ENCODE measurements at places on chromosomes 16 and 17.
A peak's percentile ranks its signal among the peaks of the same experiment; 100 is the strongest.

DNA sequence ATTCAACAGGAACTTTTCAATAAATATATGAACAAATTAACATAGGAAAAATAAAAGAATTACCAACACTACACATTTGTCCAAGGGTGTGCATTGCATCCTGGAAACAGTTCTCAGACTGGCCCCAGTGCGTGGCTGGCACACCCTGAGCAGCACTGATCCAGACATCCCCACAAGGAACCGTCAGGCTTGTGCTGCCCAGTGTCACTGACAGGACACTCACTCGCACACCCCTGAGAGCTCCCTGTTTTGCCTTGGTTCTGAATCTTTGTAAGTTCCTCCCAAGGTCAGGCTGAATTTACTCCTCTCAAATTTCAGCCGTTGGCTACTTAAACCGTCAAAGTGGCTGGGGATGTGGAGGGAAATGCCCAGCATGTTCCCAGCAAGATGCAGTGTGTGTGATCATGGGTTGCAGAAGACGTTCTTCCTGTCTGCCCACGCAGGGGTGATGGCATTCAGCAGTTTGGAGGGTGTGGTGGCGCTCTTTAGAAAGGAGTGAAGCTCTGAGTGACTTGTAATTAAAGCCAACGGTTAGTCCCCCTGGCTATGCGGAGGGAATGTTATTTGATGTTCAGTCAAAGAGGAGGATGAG is 1.7 kb downstream of the MT2A start:
- peak; percentile 75 for DNase-seq

- no peak for DNase-seq
Measured at GRCh38 chr17:40366861-40367518, 2.5 kb upstream of the GJD3 start.

- no peak for DNase-seq
Measured at GRCh38 chr16:72220875-72221629, 49.1 kb upstream of the PMFBP1 start.

DNA sequence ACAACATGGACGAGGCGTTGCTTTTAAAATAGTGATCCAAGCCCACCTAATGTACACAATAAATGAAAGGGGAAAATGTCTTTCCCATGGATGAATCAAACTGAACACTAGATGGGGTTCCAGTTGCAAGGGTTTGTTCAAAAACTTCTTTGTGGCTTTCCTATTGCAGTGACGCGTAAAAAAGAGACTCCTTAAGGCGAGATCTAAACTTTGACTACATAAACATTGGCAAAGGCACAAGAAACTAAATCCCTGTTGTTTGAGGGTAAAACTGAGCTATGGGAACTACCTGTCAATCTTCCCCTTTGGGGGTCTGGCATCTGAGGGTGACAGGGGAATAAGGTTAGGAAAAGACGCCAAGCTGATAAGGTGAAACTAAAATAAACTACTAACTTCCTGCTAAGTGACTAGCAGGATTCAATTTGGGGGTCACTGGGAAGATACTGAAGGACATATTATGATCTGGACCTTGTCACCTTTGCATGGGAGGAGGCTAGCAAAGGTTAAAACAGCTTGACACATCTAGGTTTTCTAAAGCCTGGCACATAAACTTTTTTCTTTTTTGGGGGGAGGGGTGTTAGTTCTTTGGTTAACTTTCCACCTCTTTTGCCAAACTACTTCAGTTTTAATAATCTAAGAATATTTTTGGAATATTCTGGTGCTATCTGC is 4.7 kb downstream of the SALL1 start:
- no peak for DNase-seq

- no peak for DNase-seq
Measured at GRCh38 chr16:84667600-84668309, 19.4 kb downstream of the KLHL36 start.
